ENCODE measurements at places on chromosomes 13 and 19.

- DNase-seq: no peak
These were observed 96.4 kb downstream of the SPRY2 start for GRCh38 chr13:80244574-80244973.

GRCh38 chr13:43284162-43284561, 260.8 kb downstream of the DNAJC15 start:
- DNase-seq: no peak

DNA sequence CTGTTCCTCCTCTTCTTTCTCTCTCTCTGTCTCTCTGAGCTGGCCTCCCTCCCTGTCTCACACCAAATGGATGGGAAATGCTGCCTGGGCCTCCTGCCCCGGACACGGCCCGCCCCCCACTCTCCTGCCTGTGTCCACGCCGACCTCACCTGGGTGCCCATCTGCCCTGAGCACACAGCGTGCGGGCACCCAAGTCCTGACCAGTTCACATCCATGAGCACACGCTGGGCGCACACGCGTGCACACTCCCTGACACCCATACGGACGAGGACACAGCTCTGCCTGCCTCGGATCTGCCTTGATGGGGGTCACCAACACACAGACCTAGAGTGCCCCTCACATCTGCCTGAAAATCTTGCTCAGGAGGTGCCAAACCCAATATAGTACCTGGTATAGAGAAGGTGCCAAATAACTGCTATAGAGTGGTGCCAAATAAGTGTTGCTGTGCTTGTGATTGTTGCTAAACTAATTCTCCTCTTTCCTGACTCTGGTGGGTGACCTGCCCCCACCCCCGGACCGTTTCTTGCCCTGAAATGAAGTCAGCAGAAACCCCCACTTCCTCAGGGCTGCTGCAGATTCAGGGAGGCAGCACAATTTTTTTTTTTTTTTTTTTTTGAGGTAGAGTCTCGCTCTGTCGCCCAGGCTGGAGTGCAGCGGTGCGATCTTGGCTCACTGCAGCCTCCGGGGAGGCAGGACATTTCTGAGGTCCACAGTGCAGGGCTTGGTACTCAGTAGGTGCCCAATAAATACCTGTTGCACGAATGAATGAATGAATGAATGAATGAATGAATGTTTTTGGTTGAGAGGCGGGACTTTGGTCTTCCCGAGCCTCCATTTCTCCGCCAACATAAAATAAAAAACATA, 4.6 kb downstream of the NFIC start:
- no peak for DNase-seq

- DNase-seq: no peak
These were observed 10.2 kb downstream of the N4BP2L2 start for GRCh38 chr13:32528358-32528757.

DNA sequence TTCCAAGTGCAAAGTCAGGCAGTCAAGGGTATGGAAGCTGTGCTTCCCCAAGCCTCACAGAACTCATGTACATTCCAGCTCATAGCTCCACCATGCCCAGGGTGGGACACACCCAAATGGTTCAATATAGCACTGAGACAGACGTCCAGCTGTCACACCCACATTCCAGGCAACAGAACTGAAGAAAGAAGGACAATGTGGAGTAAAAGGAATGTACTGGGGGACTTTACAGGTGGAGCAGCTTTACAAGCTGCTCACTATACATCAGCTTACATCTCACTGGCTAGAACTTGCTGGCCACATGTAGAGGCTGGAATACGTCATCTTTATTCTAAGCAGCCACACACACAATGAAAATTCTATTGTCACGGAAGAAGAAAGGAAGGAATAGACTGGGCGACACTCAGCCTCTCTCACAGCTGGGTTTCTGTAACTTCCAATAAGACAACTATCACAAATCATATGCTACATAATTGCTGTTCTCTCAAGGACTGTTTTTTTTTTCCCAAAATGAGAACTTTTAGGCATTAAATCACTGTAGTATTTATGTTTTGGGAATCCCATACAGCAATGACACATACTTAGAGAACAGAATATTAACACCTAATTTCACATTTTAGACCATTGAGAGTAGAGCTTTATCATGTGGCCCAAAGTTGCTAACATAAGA, 86.1 kb downstream of the KLF12 start:
- no peak for DNase-seq

GRCh38 chr13:100941377-100942368, 267.1 kb upstream of the TMTC4 start:
- DNase-seq: no peak

DNA sequence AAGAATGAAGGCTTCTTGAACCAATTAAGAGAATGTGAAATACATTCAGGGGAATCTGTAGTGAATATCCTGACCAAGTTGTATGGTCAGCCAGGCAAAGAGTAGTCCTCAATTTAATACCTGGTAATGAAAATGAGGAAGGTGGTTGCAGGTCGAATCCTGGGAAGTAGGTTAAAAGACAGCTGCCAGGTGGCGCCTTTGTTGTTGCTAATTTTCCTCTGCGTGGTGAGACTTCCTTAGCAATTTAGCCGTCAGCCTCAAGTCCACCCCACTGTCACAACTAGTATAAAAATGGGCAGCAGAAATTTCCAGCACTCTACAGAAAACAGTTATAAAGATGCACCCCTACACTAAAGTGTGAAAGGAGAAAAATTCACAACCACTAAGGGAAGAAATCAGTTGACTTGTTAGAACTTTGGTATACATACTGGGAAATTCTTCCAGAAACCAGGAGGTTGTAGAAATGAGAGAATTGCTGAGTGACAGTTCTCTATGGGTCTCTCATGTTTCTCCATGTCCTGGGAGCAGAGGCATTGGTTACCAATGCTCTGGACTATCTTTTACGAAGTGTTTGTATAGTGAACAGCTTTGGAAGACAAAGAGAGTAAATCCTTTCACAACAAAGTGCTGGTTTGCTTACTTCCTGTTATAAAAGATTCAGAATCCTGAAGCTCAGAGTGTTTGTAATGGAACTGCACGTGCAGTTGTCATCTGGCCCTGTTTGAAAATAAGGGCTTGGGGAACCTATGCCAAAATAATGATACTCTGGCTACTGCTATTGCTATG, 235.9 kb downstream of the NHLRC3 start:
- no peak for DNase-seq

DNA sequence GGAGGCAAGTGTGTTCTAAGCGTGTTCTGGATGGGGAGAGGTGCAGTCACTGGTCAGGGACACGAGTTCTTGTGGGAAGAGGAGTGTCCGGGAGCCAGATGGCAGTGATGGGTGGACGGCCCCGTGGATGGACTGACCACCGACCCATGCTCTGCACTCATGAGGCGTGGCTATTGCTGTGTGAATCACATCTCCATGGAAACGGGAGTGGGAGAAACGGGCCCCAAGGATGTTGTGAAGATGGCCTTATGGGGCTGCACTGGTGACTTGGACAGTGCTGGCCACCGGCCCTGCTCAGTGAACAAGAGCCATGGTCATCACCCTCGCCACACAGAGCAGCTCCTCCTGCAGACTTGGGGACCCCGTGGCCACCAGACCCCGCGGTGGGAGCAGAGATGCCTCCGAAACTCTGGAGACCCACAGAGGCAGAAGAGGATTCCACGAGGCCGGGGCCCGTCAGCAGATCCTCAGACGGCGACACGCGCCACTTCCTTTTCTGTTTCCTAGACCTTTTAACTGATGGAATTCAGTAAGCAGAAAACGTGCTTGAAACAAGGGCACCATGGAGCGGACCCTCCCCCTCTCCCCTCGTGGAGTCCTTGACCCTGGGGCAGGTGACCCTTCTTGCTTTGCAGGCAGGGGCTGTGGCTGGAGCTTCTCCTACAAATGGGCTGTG, 47.5 kb downstream of the GAS6 start:
- DNase-seq: peak; percentile 12

- DNase-seq: no peak
These were observed 6.5 kb upstream of the CCER2 start for GRCh38 chr19:38918526-38918925.

DNA sequence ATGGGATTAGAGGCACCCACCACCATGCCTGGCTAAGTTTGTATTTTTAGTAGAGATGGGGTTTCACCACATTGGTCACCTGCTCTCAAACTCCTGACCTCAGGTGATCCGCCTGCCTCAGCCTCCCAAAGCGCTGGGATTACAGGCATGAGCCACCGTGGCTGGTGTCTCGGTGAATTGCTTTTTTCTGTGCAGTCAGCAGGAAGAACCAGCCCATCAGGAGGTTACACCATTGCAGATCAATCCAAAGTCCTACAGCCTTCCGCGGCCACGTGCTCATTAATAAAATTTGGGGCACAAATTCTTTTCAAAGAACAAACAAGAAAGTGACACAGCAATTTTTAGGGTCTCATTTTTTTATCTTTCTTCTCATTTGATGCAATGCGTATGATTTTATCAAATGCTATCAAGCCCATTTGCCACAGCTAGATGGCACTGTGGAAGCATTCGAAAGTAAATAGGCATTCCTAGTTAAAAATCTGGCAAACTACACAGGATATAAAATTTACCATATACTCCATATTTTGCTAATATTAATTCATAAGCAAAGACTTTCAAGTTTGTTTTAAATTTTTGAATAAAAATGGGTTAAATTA, 54.4 kb upstream of the ZNF835 start:
- no peak for DNase-seq

- peak; percentile 100 for DNase-seq
These were observed 572 bp downstream of the SNAPC2 start for GRCh38 chr19:7920519-7921301.

- DNase-seq: peak; percentile 97
These were observed 1.3 kb downstream of the IRF3 start for GRCh38 chr19:49664171-49665035.

DNA sequence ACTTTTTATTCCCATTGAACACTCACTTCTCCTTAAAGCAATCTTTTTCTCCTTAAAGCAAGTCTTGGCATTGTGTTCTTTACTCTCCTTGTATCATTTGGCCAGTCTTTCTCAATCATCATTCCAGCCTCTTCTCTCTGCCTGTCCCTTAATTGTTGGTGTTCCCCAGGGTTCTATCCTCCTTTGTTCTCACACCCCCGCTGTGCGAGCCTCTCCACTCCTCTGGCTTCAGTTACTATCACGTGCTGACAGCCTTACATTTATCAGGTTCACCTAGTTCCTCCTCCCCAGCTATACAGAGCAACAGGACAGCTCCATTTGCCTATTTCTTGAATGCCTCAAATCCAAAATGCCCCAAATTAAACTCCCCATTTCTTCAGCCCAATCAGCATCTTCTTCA, 24.6 kb downstream of the CYSLTR2 start:
- DNase-seq: no peak

- DNase-seq: no peak
These were observed 60.4 kb downstream of the COL4A1 start for GRCh38 chr13:110246530-110246929.

DNA sequence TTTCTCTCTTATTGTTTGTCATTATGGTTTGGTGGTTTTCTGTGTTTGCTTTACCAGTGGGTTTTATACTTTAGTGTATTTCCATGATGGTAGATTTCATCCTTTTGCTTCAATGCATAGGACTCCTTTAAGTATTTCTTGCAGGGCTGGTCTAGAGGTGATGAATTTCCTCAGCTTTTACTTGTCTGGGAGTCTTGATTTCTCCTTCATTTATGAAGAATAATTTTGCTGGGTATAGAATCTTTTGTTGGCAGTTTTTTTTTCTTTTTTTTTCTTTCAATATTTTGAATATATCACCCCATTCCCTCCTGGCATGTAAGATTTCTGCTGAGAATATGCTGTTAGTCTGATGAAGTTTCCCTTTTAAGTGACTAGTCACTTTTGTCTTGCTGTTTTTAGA, 19.8 kb downstream of the EEF1AKMT1 start:
- no peak for DNase-seq

DNA sequence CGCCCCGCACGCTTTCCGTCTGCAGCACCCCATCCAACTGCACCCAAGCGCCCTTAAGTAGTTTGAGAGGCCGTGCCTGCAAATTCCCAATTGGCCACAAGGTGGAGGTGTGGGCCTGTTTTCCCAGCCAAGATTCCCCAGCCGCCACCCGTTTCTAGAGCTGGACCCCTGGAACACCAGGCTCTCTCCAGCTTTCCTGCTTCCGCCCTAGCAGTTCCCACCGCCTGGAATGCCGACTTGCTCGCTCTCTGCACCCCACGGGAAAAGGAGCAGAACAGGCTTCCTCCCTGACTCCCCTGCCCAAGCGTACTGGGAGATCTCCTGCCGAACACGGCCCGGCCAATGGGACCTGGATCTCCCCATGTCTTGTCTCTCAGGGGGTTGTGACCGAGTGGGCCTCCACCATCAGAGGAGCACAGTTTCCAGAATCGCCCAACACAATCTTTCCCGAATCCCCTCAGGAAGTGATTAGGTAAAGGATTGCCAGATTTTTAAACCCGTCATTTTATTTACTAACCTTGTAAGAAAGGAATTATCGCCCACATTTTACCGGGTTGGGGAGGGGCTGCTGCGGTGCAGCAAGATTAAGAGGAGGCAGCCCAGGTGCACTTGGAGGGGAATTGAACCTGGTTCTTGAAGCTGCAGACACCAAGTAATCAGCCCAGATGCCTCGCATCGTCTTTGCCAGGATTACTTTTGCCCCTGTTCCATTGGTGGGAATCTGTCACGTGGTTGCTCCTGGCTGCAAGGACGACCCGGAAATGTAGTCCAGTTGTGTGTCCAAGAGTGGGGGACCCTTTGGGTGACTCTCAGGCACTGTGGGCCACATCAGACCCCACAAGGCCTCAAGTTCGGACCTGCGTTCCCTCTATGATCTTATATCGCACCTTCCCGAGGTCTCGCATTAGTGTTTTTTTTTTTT, 3.5 kb upstream of the NAPSA start:
- DNase-seq: peak; percentile 84

- no peak for DNase-seq
These were observed 757 bp downstream of the WASF3 start for GRCh38 chr13:26558074-26558805.

- no peak for DNase-seq
These were observed 26.2 kb downstream of the INSR start for GRCh38 chr19:7267792-7268704.

GRCh38 chr13:111981446-111982165, 85.3 kb upstream of the SOX1 start:
- DNase-seq: no peak

- no peak for DNase-seq
These were observed 24.4 kb downstream of the MYO1F start for GRCh38 chr19:8552810-8553209.

GRCh38 chr19:54425382-54425723, 10.1 kb downstream of the TTYH1 start:
- DNase-seq: no peak

GRCh38 chr13:50798923-50799322, 44.6 kb downstream of the DLEU7 start:
- no peak for DNase-seq

DNA sequence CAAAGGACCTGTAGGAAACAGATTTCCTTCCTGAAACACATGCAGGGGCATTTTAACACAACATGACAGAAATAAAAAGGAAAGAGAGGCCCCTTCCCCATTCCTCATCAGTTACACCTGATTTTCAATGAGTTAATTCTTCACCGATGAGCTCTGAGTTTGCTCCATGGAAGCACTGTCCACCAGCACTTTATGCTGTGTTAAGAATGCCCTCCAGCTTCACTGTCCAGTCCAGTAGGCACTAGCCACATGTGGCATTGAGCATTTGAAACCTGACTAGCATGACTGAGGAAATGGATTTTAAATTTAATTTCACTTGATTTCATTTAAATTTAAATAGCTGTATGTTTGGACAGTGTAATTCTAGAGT, 217.2 kb upstream of the SLC10A2 start:
- no peak for DNase-seq

GRCh38 chr13:113584870-113585671, 518 bp downstream of the TFDP1 start:
- peak; percentile 11 for DNase-seq

Measured in CD4-positive, alpha-beta T cell treated with Interleukin-17A for 4 hours (primary cell).